ENCODE measurements at places on chromosomes 5 and 9.

- DNase-seq = no peak
Observed at GRCh38 chr9:80134487-80134886, 562.7 kb downstream of the TLE4 start.

GRCh38 chr5:126723643-126724042 is 53.3 kb upstream of the LMNB1 start:
- DNase-seq = no peak

- DNase-seq = no peak
Observed at GRCh38 chr5:74685979-74686631, 1.1 kb downstream of the HEXB start.

- no peak for DNase-seq
Observed at GRCh38 chr5:102294886-102295395, 1.1 kb downstream of the SLCO4C1 start.

GRCh38 chr5:14741131-14741530 is 76.6 kb downstream of the OTULIN start:
- no peak for DNase-seq

DNA sequence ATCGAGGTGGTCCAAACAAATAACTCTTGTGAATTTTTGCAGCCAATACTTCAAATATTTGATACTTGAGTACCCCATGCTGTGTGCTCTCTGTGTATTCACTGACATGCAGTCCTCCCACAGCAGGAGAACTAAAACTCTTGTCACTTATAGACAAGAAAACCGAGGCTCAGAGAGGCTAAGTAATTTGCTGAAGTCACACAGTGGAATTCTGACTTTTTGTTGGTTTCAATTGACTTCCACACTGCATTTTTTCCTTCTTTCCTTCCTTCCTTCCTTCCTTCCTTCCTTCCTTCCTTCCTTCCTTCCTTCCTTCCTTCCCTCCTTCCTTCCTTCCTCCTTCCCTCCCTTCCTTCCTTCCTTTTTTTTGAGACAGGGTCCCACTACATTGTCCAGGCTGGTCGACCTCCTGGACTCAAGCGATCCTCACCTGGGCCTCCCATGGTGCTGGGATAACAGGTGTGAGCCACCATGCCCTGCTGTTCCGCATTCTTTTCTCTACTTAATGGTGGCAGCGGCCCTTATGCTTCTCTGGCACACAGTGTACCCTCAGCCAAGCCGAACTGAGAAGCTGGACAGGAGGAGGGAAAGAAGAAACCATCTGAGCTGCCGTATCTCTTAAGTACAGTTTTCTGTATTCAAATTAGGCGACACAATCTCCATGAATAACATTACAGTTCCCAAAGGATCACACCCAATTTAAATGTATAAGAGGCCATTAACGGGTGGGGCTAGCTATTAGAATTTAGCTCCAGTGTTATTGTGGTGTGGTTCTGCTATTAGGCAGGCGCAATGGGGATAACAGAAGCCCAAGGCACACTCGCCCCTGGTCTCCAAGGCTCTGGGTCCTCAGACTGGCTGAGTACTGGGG is 38.4 kb upstream of the GRHPR start:
- DNase-seq = no peak

DNA sequence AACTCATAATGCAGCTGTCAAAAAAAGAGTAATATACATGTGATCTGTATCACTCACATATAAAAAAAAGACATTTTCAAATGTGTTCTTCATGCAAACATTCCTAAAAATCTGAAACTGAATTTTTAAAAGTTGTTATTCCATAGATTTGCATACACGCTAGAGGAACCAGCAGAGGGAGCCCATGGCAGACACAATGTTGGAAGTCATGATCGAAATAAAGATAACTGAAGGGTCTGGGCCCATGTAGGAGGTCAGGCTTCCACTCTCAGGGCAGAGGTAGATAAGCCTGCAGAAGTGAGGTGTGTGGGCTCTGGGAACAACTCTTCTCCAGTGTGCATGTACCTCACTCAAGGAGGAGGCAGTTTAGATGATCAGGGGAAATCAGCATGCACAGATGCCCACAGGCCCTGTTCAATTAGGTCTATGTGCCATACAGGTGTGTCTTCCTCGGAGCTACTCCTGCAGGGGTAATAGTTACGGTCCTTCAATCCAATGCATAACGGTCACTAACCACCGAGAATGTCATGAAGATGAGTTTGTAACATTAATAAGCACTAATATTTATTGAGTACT is 208.6 kb downstream of the EPB41L4A start:
- DNase-seq = peak; percentile 7

DNA sequence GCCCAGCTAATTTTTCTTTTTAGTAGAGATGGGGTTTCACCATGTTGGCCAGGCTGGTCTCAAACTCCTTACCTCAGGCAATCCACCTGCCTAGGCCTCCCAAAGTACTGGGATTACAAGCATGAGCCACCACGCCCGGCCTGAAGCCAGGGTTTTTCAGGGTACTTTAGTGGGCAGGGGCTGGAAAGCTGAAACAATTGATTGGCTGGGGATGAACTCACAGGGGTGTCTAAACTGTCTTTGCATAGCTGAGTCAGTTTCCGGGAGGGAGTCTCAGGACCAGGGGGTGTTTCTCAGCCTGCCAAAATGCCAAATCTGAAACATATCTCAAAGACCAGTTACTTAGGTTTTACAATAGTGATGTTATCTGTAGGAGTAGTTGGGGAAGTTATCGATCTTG is 46.1 kb downstream of the PRUNE2 start:
- DNase-seq = no peak

DNA sequence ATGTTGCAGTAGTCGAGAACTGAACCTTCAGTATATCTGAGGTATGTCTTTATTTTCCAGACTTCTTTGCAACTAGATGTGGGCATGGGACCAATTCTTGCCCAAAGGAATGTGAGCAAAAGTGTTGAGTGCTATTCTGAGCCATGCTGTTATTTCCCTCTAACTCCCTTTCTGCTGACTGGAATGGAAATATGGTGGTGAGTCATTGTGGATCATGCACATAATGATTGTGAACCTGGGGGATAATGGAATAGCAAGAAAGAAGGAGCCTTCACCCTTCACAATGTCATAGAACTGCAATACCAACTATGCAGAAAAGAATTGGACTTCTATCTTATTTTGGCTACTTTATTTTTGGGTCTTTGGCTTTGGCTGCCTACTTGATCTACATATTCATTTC is 10.3 kb upstream of the DOCK2 start:
- no peak for DNase-seq

DNA sequence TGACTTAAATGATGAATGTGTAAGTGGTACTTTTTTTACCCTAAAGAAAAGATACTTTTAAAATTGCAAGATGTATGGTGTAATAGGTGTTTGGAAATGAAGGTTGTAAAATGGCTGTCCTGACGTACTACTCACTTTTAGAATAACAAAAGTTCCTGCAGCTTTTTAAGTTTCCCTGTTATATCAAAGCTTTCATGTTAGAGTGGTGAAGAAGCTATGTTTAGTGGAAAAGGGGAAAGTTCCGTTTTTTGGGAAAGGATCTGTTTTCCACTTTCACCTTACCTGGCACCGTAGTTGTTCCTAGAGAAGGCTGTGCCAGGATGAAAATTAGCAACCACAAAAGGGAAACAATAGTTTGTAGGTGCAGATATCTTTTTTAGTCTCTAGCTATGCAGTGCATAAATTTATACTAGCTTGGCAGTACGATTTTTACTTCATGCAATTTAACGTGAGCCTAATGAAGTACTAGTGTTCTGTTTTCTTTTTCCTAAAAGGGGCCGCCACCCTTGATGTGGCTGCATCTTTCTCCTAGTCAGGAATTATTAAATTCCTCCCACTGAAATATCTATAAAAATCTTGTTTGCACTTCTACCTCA is 1.3 kb downstream of the TNPO1 start:
- DNase-seq = no peak

GRCh38 chr5:130237721-130238120 is 333.5 kb downstream of the CHSY3 start:
- no peak for DNase-seq

GRCh38 chr9:12813960-12814876 is 39.4 kb downstream of the LURAP1L start:
- peak; percentile 90 for DNase-seq

DNA sequence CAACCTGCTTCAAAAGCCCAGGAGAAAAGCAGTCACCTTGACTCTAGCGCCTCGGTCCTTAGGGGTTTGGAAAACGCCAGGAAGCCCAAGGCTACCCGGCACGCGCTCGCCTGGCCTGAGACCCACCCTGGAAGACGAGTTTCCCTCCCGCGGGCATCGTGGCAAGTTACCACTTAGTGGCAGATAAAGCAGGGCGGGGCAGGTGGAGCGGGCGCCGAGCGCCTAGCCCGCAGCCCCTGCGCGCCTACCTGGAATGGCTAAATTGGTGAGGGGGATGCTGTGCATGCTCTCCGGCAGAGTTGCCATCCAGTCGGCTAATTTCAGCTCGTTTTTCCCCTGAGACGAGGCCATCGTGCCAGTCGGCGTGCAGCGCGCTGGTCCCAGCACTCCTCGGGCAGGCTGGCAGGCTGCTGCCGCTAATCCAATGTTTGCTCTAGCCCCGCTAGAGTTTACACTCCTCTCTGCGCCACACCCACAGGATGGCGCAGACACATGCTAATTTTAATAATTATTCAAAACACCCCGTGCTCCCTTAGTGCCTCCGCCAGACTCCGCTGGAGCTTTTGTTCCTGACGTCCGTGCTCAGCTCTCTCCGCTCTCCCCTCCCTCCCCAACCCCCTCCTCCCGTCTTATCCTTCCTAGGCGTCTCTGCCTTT is at the start of gene PLCXD3:
PLCXD3 (minus strand) TSS at position 426 of the 656 bp plus-strand sequence; CDS start at position 351, 75 bp downstream.
- DNase-seq = peak; percentile 68

DNA sequence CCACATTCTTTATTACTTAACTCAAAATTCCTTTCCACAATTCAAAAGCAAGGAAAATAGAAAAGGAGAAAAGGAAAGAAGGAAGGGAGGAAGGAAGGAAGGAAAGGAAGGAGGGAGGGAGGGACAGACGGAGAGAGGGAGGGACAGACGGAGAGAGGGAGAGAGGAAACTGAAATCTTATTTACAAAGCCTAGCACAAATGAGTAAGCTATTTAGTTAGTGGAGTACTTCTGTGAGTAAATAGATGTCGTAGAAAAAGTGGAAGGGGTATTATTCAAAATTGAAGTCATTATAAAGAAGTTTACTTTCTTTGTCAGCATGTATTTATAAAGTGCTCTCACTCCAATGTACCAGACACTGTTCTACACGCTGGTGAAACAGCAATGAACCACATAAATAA is 177.9 kb downstream of the CETN3 start:
- peak; percentile 15 for DNase-seq

- DNase-seq = no peak
Observed at GRCh38 chr9:83665580-83666200, 42.1 kb downstream of the UBQLN1 start.

Measured in NCI-H774 (cell line).